ENCODE measurements at places on chromosomes 16 and 17. TPM values are rescaled to one million over a fixed set of nuclear protein-coding genes. Genes with fewer than 3 reads are reported as not detected.

DNA sequence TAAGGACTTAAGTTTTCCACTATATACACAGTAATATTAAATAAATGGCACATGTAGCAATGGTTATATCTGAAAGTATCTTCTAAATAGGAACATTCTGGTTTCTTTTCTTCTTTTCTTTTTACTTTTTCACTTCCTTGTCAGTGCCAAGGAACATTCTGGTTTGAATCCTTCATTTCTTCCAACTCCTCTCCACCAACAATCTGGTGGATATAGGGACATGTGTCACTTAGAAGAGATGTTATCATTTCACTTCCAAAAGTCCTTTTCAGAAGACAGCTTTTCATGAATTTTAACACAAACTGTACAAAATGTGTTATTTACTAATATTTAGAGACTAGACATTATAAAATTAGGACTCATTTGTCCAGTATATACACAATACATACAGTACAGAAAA is 7.9 kb upstream of the GOT2 start:
- no peak for DNase-seq

GRCh38 chr17:285751-286422 is 66.7 kb downstream of the RPH3AL start:
- no peak for DNase-seq

- no peak for DNase-seq
Observed at GRCh38 chr16:86479419-86479818, 30.9 kb upstream of the FOXF1 start.

DNA sequence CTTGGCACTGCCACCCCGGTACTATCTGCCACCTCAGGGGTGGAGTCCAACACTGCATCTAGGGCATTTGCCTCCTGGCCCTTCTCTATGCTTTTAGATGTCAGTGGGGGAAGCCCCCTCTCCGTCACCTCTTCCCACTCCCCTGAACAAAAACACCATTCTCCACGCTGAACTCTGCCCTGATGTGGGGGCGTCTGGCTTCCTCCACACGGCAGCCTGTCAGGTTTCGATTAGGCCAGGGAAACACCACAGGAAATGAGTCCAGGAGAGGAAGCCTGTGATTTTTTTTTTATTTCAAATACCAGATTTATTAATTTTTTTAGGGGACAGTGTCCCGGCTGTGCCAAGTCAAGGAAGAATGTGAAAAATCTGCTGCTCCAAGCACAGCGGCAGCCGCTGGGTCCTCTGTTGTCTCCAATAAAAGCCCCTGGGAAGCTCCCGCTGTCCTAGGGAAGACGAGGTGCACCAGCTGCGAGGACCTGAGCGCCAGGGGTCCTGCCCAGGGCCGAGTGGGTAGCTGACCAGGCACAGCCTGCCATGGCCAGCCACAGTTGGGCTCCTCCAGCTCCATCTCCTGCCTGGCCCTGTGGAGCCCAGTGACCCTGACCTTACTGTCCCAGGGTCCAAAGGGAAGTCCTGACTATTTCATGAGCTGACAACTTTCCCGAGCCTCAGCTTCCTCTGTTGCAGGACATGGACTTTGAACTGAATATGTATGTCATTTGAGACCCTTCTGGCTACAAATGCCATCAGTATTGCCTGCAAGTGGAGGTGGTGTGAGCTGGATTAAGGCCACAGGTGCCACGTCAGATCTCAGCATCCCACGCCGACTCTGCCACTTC is 336.7 kb downstream of the FOXL1 start:
- DNase-seq, result no peak

DNA sequence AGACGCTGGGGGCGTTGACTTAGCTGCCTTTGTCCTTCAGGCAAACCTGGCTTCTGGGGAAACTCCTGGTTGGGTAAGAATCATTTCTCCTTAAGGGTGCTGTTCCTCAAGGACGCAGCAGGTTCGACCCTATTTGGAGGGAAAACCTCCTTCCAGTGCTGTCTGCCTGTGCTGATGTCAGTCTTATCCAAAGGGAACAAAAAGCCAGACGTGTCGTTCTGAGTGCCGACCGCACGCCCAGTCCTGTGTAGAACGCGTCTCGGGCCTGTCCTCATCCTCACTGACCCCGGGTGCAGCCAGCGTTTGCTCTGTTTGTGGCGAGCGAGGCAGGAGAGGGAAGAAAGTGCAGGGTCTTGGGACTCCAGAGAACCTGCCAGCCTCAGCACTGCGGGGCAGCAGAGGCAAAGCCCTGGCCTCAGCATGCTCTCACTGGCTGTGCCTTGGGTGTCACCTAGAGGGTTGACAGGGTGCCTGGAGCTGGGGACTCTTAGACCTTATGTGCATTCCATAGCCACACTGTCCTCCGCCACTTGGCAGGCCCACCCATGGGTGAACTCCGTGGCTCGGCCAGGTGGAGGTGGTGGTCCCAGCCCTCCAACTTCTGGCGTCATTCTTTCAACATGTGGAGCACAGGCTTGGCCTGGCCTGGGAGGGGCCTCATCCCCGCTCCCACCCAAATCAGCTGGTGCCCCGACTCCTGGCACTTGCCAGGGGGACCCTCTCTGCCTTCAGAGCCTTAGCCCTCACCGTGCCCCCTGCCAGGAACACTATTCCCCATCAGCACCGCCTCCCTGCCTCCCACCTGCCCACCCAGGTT is 6.0 kb downstream of the SNN start:
- DNase-seq, result no peak

GRCh38 chr16:11296351-11296705 is 15.2 kb upstream of the PRM1 start:
- DNase-seq, result no peak

GRCh38 chr16:8622315-8622656 is 788 bp downstream of the METTL22 start:
- DNase-seq, result no peak

DNA sequence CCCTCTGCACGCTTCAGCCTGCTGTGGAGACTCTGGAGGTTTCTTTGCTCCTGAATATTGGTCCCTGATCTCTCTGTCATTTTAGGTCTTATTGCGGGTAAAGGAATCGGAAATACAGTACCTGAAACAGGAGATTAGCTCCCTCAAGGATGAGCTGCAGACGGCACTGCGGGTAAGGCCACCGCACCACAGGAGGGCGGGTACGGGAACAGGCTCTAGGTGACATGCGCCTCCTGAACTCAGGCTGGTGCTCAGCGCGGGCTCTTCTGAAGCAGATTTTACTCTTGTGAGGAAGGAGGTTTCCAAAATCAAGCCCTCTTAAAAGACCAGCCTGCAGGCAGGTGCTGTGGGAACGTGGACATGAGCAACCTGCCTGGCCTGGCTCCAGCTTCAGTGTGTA is 29.8 kb downstream of the PLD6 start:
- no peak for DNase-seq

DNA sequence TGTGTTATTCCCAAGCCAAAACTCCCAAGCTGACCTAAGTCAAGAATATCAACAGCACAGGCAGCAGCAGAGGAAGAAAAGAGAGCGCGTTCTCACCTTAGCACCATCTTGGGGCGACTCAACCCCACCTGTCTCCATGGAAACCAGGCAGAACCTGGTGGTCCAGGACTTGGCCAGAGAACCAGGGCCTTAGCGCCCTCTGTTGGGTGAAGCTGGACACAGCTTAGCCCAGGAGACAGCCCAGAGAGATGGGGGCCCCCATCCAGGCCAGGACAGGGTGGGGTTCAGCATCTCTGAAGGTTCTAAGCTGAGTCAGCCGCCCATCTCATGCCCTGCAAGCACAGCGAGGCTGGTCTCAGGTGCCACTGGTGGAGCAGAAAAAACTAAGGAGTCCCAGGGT is 60.1 kb upstream of the TMEM132E start:
- DNase-seq, result no peak

- peak; percentile 54 for DNase-seq
Observed at GRCh38 chr16:51982715-51983680, 563.9 kb downstream of the TOX3 start.

DNA sequence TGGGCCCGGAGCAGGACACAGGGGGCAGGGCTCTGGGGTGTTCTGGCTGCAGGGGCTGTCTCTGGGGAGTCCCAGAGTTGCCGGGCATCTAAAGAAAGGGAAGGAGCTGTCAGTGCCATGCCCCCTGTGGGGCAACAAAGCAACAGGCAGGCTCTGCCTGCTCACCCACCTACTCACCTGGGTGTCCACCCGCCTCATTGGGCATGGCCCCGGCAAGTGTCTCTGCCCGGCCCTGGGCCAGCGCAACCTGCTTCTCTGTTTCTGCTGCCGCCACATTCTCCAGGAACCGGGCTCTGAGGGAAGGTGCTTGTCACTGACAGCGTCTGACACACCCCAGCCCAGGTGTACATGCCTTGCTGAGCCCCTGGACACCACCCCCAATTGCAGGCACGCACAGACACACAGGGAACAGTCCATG is 7.3 kb downstream of the TMEM208 start:
- DNase-seq, result no peak

Gene KRT12
- 4.4 TPM for total RNA-seq

Gene OR3A3
- total RNA-seq, result not detected

Gene CMTM2
- total RNA-seq, result not detected

Gene CPHXL2
- total RNA-seq, result not detected

Gene ABCC12
- not detected for total RNA-seq

Gene SPHK1
- total RNA-seq, result 3.3 TPM

Gene WNT9B
- total RNA-seq, result not detected

Gene SOCS7
- 11.4 TPM for total RNA-seq

Gene SLC6A2
- not detected for total RNA-seq

Measured in colonic mucosa (tissue), 4 donors.